ENCODE measurements at places on chromosomes 6 and 20. TPM values are rescaled to one million over a fixed set of nuclear protein-coding genes. Genes with fewer than 3 reads are reported as not detected.

- no peak overlapping the region for H3K4me3 ChIP-seq
- no peak for DNase-seq
- H3K36me3 ChIP-seq: no peaks in the 10 kb centered on the region
These were observed 2.6 kb upstream of the CENPW start for GRCh38 chr6:126337323-126337722.

- H3K27me3 ChIP-seq: no peaks in the 10 kb centered on the region
- no peak overlapping the region for H3K27ac ChIP-seq
- H3K4me1 ChIP-seq: no peaks in the 10 kb centered on the region
- no peak for DNase-seq
- no peaks in the 10 kb centered on the region for H3K36me3 ChIP-seq
- H3K4me3 ChIP-seq: no peak overlapping the region
These were observed 406.5 kb upstream of the GJE1 start for GRCh38 chr6:141726248-141726647.

DNA sequence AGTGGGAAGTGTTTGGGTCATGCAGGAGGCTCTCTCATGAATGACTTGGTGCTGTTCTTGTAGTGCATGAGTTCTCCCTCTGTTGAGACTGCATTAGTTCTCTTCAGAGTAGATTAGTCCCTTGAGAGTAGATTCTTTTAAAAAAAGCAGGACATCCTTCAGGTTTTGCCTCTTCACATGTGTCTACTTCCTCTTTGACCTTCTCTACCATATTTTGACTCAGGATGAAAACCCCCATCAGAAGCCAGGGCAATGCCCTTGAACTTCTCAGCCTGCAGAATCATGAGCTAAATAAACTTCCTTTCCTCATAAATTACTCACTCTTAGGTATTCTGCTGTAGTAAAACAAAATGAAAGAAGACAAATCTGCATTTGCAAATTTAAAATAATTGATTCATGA, 170.3 kb downstream of the CD109 start:
- no peaks in the 10 kb centered on the region for H3K27me3 ChIP-seq
- H3K4me3 ChIP-seq: no peak overlapping the region
- no peaks in the 10 kb centered on the region for H3K4me1 ChIP-seq

DNA sequence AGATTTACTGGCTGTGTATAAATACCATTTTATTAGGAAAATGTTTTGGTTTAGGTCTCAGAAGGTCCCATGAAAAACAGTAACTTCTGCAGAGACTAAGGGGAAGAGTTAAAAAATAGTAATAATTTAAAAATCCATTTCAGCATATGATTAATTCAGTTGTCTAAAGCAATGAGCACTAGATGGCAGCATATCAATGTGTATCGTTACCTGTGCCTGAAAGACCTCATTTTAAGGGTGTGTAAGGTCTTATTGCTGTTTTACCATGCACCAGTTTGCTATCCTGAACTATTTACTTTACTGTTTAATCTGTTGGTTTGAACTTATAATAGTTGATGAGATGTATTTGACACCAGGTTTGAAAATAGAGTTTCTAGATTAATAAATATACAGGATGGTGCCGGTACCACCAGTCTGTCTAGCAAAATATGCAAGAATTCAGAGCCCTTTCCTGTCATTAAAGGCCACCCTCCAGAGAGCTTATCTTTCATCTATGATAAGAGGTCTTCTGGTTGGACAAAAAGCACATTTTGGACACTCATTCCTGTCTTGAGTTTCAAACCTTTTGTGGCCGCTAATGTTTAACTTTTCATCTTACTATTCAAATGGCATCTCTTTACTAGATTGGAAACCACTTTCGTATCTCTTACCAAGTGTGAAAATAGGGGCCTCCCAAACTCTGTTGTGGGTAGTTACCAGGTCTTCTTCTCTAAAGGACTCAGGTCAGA, 8.9 kb upstream of the AHI1 start:
- no peak overlapping the region for H3K27ac ChIP-seq
- no peak overlapping the region for H3K4me3 ChIP-seq
- no peaks in the 10 kb centered on the region for H3K27me3 ChIP-seq
- H3K36me3 ChIP-seq: no peaks in the 10 kb centered on the region

B4GALT5 gene
- 18.0 TPM for polyA plus RNA-seq

Data from cardiac muscle cell (in vitro differentiated cells and primary cell).